Renal cortical epithelial cell (primary cell): ENCODE measurements at places on chromosomes 11 and 22. TPM values are rescaled to one million over a fixed set of nuclear protein-coding genes. Genes with fewer than 3 reads are reported as not detected.

DNA sequence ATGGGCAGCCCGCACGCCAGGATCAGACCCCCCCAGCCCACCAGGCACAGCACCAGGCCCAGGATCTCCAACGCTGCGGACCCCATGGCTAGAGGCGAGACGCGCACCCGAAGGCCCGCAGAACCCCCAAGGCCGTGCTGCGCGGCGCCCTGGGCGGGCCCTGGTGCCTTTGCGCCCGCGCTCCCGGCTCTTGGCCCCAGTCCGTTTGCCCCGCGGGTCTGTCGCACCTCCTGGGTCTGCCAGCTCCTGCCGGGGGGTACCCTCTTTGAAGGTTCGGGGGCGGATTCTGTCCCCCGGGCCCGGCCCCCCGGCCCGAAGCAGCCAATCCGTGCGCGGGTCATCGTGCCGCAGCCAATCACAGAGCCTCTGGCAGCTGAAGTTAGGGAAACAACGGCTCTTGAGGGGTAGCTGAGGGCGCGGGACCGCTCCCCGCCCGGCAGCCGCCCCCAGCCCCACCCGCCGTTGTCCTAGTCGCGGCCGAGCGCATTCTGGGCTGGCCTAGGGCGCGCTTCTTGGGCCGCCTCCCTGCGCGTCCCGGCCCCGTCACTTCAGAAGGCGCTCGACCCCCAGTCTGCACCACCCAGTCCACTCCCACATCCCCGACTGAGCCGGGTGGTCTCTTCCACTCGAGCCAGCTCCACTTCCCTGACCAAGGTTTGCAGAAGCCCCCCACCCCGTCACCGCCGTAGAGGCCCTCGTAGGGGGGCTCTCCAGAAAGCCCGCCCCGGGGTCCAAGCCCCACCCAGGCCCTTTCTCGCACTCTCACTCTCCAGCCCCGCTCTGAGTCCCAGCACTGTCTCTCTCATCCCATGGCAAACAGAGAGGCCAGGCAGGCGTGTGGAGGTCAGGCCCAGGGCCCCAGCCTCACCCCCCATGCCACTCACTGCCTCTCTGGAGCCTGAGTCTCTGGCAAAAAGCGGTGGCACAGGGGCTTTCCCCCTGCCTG is at the start of gene CLDN5:
CLDN5 (minus strand) TSS at position 241 of the 946 bp plus-strand sequence; CDS start at position 86, 155 bp downstream.
- no peak for DNase-seq

DNA sequence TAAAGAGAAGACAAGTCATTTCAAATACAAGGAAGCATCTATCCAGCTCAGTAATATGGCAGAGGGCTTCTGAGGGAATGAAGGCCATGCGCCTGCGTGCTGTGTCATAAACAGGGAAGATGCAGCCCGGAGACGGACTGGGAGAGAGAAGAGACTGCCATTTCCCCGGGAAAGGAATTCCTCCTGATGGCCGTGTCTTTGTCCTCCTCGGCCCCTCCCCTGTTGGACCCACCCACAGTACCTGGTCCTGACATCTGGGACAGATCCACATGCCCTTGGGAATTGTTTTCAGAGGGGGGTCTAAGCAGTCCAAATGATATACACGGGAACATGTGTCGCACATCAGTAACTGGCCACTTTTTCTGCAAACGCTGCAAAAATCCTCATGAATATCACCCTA is 15.5 kb downstream of the LARGE2 start:
- no peak for DNase-seq

GRCh38 chr11:70399681-70400112 is 1.4 kb downstream of the CTTN start:
- peak; percentile 93 for DNase-seq

The GALNT18 gene
- total RNA-seq = 15.6 and 18.4 TPM in 2 replicates

The SAA2 gene
- total RNA-seq = 225 and 425 TPM in 2 replicates
